ENCODE measurements at places on chromosomes 6 and 20.

GRCh38 chr20:43977252-43977651 is 62.6 kb downstream of the TOX2 start:
- H3K4me1 ChIP-seq, result peaks cover 5% of the 10 kb centered on the region
- H3K27me3 ChIP-seq, result no peaks in the 10 kb centered on the region
- H3K27ac ChIP-seq, result no peak overlapping the region
- H3K4me3 ChIP-seq, result no peak overlapping the region

- no peaks in the 10 kb centered on the region for H3K27me3 ChIP-seq
- DNase-seq, result no peak
- no peaks in the 10 kb centered on the region for H3K4me1 ChIP-seq
- no peak overlapping the region for H3K4me3 ChIP-seq
- no peaks in the 10 kb centered on the region for H3K36me3 ChIP-seq
Measured at GRCh38 chr6:146017672-146018071, 11.2 kb upstream of the GRM1 start.

GRCh38 chr6:152225241-152225934 is 411.8 kb downstream of the SYNE1 start:
- H3K4me3 ChIP-seq, result no peak overlapping the region
- H3K27me3 ChIP-seq, result no peaks in the 10 kb centered on the region
- no peaks in the 10 kb centered on the region for H3K4me1 ChIP-seq
- H3K27ac ChIP-seq, result no peak overlapping the region
- no peak for DNase-seq
- peaks cover 18% of the 10 kb centered on the region for H3K36me3 ChIP-seq

DNA sequence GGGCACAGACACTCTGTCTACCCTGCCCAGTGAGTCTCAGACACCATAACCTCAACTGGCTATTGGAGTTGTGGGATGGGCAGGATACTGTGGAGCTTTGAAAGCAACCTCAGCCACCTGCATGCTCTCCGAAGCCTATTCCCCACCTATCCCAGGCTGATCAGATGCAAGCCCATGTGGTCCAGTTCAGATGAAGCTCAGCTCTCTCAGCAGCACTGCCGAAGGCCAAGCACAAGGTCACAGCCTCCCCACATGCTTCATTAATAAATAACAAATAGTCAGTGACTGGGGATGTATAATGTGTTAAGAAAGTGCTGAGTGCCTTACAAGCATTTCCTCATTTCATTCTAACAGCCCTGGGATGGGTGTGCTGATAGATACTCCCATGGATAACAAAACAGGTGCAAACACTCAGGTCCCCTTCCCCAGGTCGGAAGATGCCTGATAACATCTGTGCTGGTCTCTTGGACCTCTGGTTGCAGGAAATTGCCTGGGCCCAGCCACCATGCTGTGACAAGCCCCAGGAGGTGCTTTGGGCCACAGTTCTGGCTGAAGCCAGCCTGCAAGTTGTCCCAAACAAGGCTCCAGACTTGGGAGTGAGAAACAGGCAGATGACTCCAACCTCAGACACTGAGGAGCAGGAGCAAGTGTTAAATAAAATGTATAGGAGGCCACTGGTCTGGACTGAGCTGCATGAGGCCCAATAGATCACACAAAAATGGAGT is 3.7 kb downstream of the ACSS1 start:
- peaks cover 8% of the 10 kb centered on the region for H3K27me3 ChIP-seq
- DNase-seq, result no peak
- peaks cover 79% of the 10 kb centered on the region for H3K4me1 ChIP-seq
- H3K4me3 ChIP-seq, result no peak overlapping the region
- H3K27ac ChIP-seq, result peak overlapping the region; percentile 79

- H3K4me1 ChIP-seq, result peaks cover 36% of the 10 kb centered on the region
- H3K36me3 ChIP-seq, result peaks cover 3% of the 10 kb centered on the region
- no peak for DNase-seq
- peaks cover 34% of the 10 kb centered on the region for H3K27me3 ChIP-seq
Measured at GRCh38 chr6:36679043-36679833, 724 bp downstream of the CDKN1A start.

DNA sequence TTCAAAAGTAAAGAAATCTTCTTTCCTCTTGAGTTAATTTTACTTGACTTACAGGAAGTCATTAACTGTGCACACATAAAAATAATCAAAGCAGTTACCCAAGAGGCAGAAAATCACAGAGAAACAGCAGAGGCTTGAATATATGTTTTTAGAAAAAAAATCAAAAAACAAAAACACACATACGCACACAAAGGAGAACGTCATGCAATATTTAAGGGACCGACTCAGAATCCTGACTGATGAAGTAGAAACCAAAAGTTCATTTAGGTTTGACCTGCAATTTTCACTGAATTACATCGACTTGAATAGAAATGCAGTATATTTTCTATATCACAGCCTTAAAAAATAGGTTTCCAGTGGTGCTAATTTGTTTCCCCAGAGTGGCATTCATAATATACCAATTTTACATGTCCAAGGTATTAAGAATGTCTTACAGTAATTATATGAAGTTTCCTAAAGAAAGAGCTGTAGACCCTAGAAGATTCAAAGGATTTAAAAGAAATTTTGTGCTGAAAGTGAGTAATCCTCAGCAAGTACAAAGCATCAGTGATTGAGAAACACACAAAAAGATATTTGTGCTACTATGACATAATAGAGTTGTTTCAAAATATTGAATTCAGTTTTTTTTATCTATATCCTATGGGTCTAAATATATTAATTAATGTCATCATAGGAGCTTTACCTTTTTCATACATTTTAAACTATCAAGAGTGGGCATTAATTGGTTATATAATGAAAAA is 358.5 kb upstream of the RUNX2 start:
- DNase-seq, result no peak
- no peaks in the 10 kb centered on the region for H3K27me3 ChIP-seq
- H3K36me3 ChIP-seq, result no peaks in the 10 kb centered on the region
- H3K27ac ChIP-seq, result no peak overlapping the region
- H3K4me1 ChIP-seq, result no peaks in the 10 kb centered on the region

DNA sequence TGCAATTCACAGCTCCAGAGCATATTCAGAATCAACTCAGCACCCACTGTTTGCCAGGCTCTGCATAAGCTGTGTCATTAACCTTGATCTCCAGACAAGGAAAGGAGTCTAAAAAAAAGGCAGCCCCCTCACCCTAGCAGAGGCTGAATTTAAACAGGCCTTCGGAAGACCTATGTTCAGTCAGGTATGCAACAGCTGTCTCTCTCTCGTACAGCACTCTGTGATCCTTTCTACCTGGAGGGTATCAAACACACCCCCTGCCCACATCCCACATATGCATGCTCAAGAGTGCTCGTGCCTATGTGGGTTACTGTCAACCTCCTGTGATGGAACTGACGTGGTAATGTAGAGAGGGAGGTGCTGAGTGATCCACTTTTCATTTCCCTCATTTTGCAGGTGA is 8.5 kb downstream of the PLAGL2 start:
- no peak for DNase-seq
- no peak overlapping the region for H3K4me3 ChIP-seq
- H3K36me3 ChIP-seq, result peaks cover 59% of the 10 kb centered on the region
- H3K27ac ChIP-seq, result no peak overlapping the region

- peaks cover 3% of the 10 kb centered on the region for H3K4me1 ChIP-seq
- no peak overlapping the region for H3K4me3 ChIP-seq
- H3K27me3 ChIP-seq, result peaks cover 35% of the 10 kb centered on the region
- no peaks in the 10 kb centered on the region for H3K36me3 ChIP-seq
Measured at GRCh38 chr20:25072226-25072811, 9.6 kb downstream of the VSX1 start.

- H3K4me3 ChIP-seq, result no peak overlapping the region
- peak overlapping the region; percentile 13 for H3K27ac ChIP-seq
- no peak for DNase-seq
- H3K36me3 ChIP-seq, result peaks cover 5% of the 10 kb centered on the region
- H3K27me3 ChIP-seq, result no peaks in the 10 kb centered on the region
Measured at GRCh38 chr20:35318502-35319157, 26.4 kb upstream of the FAM83C start.

DNA sequence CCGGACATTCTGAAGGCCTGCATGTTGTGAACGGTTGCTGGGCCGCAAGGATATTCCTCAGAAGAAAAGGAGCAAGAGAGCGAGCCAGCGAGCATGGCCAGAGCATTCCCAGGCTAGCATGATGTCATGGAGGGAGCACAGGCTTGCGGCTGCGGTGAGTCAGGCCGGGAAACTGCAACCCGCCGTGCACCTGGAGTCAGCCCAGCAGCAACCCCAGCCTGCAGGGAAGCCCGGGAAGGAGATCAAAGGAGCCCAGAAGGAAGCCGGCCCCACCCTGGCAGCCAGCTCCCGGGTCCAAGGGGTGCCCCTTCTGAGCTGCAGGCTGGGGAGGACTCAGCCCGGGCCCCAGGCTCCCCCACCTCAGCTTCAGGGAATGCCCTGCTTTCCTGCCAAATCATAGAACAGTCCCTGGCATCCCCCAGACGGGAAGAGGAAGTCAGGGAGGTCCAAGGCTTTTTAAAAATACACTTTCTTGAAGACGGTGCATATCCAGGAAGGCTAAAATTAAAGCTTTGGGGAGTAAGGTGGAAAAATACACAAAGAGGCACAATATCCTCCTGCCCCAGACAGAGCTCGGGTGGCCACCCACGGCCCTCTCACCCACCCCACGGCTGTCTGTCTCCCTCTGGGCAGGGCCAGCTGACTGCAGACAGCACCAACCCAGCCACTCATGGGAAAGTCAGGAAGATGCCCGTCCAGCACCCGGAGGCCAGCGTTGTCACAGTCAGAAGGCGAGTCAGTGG is 53.7 kb downstream of the BMP7 start:
- no peak for DNase-seq
- H3K36me3 ChIP-seq, result peaks cover 36% of the 10 kb centered on the region
- no peak overlapping the region for H3K4me3 ChIP-seq

DNA sequence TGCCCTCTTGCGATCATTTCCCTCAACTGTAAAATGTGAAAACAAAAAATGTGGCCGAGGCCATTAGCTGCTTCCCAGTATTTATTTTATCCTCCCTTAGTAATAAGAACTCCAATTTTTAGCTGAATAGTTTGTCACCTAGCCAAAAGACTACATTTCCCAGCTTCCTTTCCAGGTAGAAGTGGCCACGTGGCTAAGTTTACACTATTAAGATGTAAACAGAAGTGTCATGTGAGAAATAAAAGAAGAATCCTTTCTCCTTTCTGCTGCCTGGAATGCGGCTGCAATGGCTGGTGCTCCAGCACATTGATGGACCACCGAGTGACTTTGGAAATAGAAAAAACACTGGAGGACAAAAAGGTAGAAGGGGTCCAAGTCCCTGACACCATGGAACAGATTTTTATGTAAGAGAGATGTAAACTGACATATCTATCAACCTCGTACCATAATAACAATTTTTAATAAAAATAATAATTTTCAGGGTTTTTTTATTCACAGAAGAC is 268.8 kb downstream of the PKHD1 start:
- H3K4me1 ChIP-seq, result no peaks in the 10 kb centered on the region
- H3K4me3 ChIP-seq, result no peak overlapping the region
- no peaks in the 10 kb centered on the region for H3K27me3 ChIP-seq
- no peaks in the 10 kb centered on the region for H3K36me3 ChIP-seq
- no peak overlapping the region for H3K27ac ChIP-seq
- no peak for DNase-seq

DNA sequence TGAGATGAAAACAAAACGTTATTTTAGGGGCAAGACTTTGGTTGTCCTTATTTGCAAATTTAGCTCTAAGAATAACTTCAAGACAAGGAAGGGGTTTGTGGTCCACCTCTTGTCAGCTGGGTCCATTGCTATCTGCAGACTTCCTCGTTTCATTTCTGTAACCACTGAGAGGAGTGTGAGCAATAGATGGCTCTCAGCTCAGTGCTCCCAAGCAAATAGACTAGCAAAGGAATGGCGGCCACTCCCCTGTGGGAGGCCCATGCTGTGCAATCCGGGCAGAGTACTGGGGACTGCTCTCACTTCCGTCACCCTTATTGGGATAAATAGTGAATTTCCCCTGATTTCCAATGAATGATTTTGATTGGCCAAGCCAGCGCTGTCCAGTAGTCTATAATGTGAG is 176.6 kb downstream of the ZDHHC14 start:
- H3K36me3 ChIP-seq, result no peaks in the 10 kb centered on the region
- H3K27me3 ChIP-seq, result no peaks in the 10 kb centered on the region
- DNase-seq, result no peak
- H3K4me1 ChIP-seq, result peaks cover 38% of the 10 kb centered on the region
- H3K4me3 ChIP-seq, result no peak overlapping the region

Measured in spinal cord (tissue), 10 donors.